ENCODE measurements at places on chromosomes 3 and 15.
A peak's percentile ranks its signal among the peaks of the same experiment; 100 is the strongest.

- no peak for DNase-seq
Measured at GRCh38 chr15:33742800-33743199, 225.5 kb upstream of the CHRM5 start.

DNA sequence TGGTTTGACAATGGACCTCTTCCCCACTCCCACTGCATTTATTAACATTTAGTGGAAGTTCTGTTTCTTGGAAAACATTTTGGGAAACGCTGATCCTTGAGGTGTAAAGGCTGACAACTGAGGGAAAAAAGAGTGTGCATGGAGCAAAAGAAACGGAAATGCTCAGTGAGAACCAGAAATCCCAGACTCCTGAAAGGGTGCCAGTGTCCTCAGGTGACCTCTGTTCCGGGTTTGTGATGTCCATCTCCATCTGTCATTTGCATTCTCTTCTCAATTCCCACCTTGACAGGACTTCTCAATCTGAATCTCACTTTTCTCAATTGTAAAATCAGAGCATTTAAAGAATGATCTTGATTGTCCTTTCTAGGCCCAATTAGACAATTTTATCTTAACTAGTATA, 71.1 kb upstream of the FAM3D start:
- no peak for DNase-seq

- no peak for DNase-seq
Measured at GRCh38 chr3:153260681-153261080, 98.7 kb downstream of the RAP2B start.

GRCh38 chr15:69760890-69761568, 308.4 kb downstream of the RPLP1 start:
- peak; percentile 86 for DNase-seq

DNA sequence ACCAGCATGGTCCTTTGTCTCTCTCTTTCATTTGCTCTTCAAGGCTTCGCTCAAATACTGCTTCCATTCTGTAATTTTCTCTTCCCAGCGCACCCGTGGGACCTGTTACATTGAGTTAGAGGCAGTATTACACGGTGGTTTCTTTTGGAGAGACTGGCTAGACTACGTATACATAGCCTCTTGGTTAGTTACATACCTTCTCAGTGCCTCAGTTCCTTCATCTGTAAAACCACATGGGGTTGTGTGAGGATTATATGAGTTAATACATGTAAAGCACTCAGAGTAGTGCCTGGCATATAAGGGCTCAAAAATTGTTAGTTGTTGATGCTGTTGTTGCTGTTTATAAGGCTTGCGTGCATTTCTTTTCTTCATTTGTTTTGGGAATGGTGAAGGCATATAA, 33.8 kb downstream of the UBE2E2 start:
- DNase-seq, result no peak

DNA sequence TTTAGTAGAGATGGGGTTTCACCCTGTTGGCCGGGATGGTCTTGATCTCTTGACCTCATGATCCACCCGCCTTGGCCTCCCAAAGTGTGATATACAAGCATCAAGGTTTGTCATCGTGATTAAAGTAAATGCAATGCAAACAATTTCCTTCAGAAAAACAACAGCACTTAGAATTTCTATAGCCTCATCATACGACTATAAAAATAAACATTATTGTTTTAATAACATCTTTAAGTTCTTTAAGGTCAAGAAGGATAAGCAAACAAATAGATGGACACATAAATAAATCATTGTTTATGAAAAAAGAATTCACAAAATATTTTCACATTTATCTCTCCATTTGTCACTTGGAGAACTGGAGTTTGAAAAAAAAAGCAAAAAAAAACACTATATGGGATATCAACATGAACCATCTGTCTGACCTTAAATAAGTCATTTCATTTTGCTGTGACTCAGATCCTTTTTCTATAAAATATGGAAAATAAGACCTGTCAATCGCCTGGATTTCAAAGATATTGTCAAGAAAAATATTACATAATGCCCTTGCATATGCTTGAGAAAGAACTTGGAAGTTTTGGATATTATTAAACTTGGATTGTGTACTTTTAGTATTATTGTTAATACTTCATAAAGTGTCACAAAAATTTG, 642.0 kb upstream of the KCNMB2 start:
- DNase-seq, result no peak

Measured in RPMI8226 (cell line).